Midbrain (tissue), 1 donor: ENCODE measurements at places on chromosomes 5 and 9.
A peak's percentile ranks its signal among the peaks of the same experiment; 100 is the strongest.

DNA sequence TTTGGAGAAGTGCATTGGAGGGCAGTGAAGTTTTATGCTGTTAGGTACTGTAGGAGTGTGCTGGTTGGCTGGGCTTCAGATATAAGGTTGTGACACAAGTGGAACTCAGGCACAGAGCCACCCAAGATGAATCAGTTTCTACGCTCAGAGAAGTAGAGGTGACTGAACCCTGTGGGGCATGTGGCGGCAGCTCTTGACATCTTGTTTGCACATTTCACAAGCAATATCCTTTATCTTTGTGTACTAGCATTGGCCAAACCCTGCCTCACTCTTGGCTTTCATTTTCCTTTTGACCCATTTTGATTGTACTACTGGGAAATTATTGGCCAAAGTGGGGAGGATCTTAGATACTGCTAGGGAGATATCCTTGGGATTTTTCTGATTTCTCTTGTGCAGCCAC lies 110.0 kb downstream of the PSAT1 start:
- DNase-seq: no peak

DNA sequence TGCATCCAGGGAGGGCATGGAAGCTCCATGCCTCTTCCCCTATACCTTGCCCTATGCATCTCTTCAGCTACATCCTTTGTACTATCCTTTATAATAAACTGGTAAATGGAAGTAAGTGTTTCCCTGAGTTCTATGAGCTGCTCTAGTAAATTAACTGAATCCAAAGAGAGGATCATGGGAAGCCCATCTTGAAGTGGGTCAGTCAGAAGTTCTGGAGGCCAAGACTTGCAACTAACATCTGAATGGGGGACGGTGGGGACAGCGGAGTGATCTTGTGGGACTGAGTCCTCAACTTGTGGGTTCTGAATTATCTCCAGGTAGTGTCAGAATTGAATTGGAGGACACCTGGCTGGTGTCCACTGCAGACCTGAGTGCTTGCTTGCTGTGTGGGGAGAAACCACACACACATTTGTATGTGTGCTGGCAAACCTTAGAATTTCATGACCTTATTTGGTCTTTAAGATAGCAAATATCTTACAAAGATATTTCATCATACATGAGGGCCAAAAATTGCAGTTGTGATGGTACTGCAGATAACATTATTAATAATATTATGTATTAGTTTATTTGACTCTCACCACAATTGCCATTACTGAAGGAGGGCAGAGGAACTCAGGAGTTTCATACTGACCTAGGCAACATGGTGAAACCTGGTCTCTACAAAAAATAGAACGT lies 5.5 kb upstream of the PRELID2 start:
- DNase-seq: no peak

- DNase-seq: peak; percentile 38
These were observed 257.6 kb downstream of the SEMA5A start for GRCh38 chr5:9288234-9288633.

- DNase-seq: no peak
These were observed 45.9 kb upstream of the PHYKPL start for GRCh38 chr5:178278358-178279023.

DNA sequence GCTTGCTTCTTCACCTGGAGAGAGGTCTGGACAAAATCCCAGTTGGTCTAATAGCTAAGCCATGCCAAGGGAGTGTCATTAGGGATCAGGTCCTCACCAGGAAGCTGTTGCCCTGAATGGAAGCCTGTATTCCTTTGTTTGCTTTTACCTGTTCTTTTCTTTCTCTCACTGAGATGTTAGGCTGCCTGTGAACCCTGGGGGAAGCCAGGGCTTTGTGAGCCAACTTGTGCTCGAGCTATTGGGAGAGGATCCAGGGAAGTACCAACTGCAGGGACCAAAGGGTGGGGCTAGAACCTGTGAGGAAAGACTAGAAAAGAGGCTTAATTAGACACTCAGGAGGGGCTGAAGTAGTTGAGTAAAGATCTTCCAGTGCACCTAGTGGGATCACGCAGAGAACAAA lies 451.2 kb upstream of the TLE4 start:
- no peak for DNase-seq
